ENCODE measurements at places on chromosomes 12 and 14. TPM values are rescaled to one million over a fixed set of nuclear protein-coding genes. Genes with fewer than 3 reads are reported as not detected.

LRRC43 gene
- 0.74 TPM for total RNA-seq

TAS2R50 gene
- total RNA-seq = 0.90 TPM

CLEC9A gene
- not detected for total RNA-seq

TMED8 gene
- 36.1 TPM for total RNA-seq

LBHD2 gene
- not detected for total RNA-seq

HRK gene
- not detected for total RNA-seq

GYS2 gene
- total RNA-seq = not detected

FRS2 gene
- 13.0 TPM for total RNA-seq

OR4K17 gene
- not detected for total RNA-seq

STYX gene
- 16.2 TPM for total RNA-seq

KCNK10 gene
- total RNA-seq = not detected

SLC39A2 gene
- total RNA-seq = 0.96 TPM

FGF23 gene
- total RNA-seq = not detected

CALCOCO1 gene
- total RNA-seq = 71.3 TPM

PRICKLE1 gene
- total RNA-seq = not detected

TROAP gene
- total RNA-seq = 63.8 TPM

CLEC4E gene
- total RNA-seq = not detected

NXPH4 gene
- 2.3 TPM for total RNA-seq

SLC4A8 gene
- 4.6 TPM for total RNA-seq

AMDHD1 gene
- total RNA-seq = 2.2 TPM

ARID2 gene
- 29.6 TPM for total RNA-seq

BICDL1 gene
- 154 TPM for total RNA-seq

LDHB gene
- total RNA-seq = 1,488 TPM

TPPP2 gene
- total RNA-seq = not detected

ENDOU gene
- total RNA-seq = 0.44 TPM

IFNG-AS1 gene
- not detected for total RNA-seq

HCAR2 gene
- total RNA-seq = not detected

ISM2 gene
- total RNA-seq = not detected

TM9SF1 gene
- 32.5 TPM for total RNA-seq

LETMD1 gene
- 129 TPM for total RNA-seq

RND1 gene
- 4.5 TPM for total RNA-seq

CARMIL3 gene
- 2.1 TPM for total RNA-seq

KLRF1 gene
- total RNA-seq = 0.72 TPM

LPAR5 gene
- total RNA-seq = 8.9 TPM

OLR1 gene
- not detected for total RNA-seq

TMPRSS12 gene
- total RNA-seq = not detected

PMCH gene
- total RNA-seq = 1.1 TPM

OR6C74 gene
- not detected for total RNA-seq

FAM186B gene
- 0.74 TPM for total RNA-seq

CNTN1 gene
- total RNA-seq = not detected

ADAM21 gene
- not detected for total RNA-seq

PRR4 gene
- total RNA-seq = 2.1 TPM

EFS gene
- 0.19 TPM for total RNA-seq

SLC5A8 gene
- not detected for total RNA-seq

TUBA1A gene
- total RNA-seq = 77.6 TPM

CPNE8 gene
- total RNA-seq = 3.1 TPM

SCN8A gene
- 0.79 TPM for total RNA-seq

DIO3 gene
- not detected for total RNA-seq

SMIM41 gene
- not detected for total RNA-seq

KLRK1 gene
- 18.9 TPM for total RNA-seq

C1QL4 gene
- total RNA-seq = not detected

KCNC2 gene
- total RNA-seq = not detected

BCL2L2 gene
- total RNA-seq = 3.2 TPM
